Osteocyte (in vitro differentiated cells): ENCODE measurements at places on chromosomes 4 and X. TPM values are rescaled to one million over a fixed set of nuclear protein-coding genes. Genes with fewer than 3 reads are reported as not detected.
A peak's percentile ranks its signal among the peaks of the same experiment; 100 is the strongest.

Gene MAGEA3
- total RNA-seq, result not detected in 2 replicates

GRCh38 chr4:136369073-136369472 is 1163.2 kb downstream of the PCDH18 start:
- DNase-seq, result no peak
- H3K27me3 ChIP-seq, result no peaks in the 10 kb centered on the region
- no peak overlapping the region for H3K27ac ChIP-seq
- peaks cover 8% of the 10 kb centered on the region for H3K4me1 ChIP-seq
- H3K36me3 ChIP-seq, result no peaks in the 10 kb centered on the region

Gene GABRB1
- total RNA-seq, result not detected in 2 replicates

DNA sequence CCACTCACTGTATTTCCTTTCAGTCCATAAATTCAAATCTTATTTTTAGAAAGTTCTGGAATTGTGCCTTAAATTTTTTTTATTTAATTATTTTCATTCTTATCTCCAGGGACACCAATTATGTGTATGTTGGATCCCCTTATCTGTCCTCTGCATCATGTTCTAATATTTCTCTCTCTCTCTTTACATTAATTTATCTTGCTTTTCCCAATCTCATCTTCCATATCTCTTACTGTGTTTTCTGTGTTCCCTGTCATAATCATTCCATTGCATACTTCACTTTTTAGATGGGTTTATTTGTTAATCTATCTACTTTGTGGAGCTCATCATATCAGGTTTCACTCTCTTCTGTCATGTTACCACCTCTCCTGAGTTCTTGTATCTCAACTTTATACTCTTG is 37.4 kb downstream of the PPP2R2C start:
- no peaks in the 10 kb centered on the region for H3K36me3 ChIP-seq
- H3K4me3 ChIP-seq, result no peak overlapping the region

GRCh38 chrX:95318882-95319281 is 1365.8 kb upstream of the DIAPH2 start:
- no peaks in the 10 kb centered on the region for H3K27me3 ChIP-seq
- H3K27ac ChIP-seq, result no peak overlapping the region
- no peaks in the 10 kb centered on the region for H3K4me1 ChIP-seq
- DNase-seq, result no peak

DNA sequence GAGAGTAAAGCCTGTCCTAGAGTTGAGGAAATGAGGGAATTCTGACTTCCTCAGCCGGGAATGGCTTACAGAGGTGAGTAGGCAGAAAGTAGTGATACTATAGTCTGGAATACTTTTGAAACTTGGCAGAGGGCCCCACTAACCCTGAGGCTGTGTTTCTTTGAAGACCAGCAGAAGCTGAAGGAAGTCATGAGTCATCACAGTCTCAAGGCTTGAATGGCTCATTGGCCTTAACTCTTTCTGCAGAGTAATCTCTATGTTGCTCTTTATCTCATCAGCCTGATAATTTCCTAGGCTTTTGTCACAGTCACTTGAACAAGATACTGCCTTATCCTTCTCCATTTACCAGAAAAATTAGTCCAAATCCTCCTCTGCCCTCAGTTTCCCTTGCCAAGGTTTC is 80.8 kb downstream of the ANKRD50 start:
- H3K4me1 ChIP-seq, result peaks cover 29% of the 10 kb centered on the region
- peaks cover 27% of the 10 kb centered on the region for H3K36me3 ChIP-seq
- no peak overlapping the region for H3K4me3 ChIP-seq
- DNase-seq, result peak; percentile 90
- no peaks in the 10 kb centered on the region for H3K27me3 ChIP-seq

DNA sequence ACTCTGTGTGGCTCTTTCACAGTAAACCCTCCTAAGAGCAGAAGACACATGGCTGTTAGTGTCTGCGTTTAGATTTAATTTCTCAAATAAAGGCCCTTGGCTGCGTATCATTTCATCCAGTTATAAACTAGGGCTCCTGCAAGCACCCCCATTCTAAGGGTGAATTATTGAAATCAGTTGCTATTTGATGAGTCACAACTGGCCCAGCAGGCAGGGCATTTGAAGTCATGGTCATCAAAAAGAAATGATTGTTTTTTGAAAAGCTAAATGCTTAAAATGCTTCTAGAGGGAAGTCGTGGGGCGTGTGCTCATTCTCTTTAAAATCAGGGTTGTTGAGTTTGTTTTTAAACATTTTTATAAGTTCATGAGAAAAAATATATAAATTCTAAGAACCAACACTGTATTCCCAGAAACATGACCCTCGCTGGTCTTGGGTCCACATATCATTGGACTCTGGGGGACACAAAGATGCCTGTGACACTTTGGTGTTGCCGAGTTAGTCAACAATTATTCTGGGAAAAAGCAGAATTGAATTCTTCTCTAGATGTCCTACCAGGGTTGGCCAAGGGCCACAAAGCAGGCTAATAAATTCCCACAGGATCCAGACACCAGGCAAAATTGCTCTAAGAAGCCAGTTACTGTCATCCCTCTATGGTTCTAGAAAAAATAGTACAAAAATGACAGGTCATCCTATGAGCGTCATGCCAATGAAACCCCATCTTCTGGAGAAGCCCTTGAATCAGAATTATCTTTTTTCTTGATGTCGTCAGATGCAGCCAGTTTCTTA is 99.5 kb upstream of the MYOZ2 start:
- no peaks in the 10 kb centered on the region for H3K27me3 ChIP-seq
- DNase-seq, result no peak
- H3K4me3 ChIP-seq, result no peak overlapping the region
- H3K27ac ChIP-seq, result peak overlapping the region; percentile 64
- no peaks in the 10 kb centered on the region for H3K36me3 ChIP-seq

DNA sequence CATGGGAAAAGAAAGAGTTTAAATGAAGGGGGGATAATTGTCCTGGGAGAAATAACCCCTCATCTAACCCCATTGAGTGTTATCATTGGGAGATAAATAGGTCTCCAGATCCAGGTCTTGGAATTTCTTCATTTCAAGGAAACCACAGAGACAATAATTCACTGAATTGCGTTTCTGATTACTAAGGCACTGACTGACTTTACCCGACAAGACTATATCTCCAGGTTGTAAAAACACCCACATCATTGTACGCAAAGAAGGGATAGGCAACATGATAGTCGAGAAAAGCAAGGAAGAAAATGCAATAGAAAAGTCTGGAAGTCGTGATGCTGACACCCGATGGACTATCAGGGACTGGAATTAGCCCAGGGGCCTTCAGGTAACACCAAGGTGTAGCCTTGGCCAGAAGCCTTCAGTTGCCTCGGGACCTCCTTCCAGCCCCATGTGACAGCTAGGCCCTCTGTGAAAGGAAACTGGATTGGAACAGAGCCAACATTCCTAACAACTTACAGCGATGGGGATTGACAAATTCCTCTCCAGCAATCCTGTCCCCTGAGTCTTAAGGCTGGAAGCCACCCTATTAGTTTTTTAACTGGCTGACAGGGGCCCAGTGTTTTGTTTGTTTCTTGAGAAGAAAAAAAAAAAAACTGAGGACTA is 46.5 kb upstream of the RAB9B start:
- no peaks in the 10 kb centered on the region for H3K27me3 ChIP-seq
- H3K36me3 ChIP-seq, result no peaks in the 10 kb centered on the region
- no peak for DNase-seq
- H3K4me3 ChIP-seq, result no peak overlapping the region
- H3K27ac ChIP-seq, result peak overlapping the region; percentile 17

Gene NALF2
- total RNA-seq, result not detected in 2 replicates

- peaks cover 23% of the 10 kb centered on the region for H3K36me3 ChIP-seq
- DNase-seq, result no peak
- peaks cover 100% of the 10 kb centered on the region for H3K4me1 ChIP-seq
- no peaks in the 10 kb centered on the region for H3K27me3 ChIP-seq
- H3K4me3 ChIP-seq, result peak overlapping the region; percentile 3
Observed at GRCh38 chr4:76982638-76983584, 33.4 kb downstream of the SEPTIN11 start.

DNA sequence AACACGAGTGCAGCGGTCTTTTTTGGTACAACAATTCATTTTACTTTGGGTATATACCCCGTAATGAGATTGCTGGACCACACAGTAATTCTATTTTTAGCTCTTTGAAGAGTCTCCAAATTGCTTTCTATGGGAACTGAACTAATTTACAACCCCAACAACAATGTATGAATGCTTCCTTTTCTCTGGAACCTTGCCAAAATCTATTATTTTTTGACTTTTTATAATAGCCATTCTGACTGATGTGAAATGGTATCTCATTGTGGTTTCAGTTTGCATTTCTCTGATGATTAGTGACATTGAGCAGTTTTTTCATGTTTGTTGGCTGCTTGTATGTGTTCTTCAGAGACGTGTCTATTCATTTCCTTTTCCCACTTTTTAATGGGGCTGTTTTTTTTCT is 240.8 kb downstream of the STK32B start:
- DNase-seq, result no peak
- peaks cover 16% of the 10 kb centered on the region for H3K4me1 ChIP-seq
- no peak overlapping the region for H3K27ac ChIP-seq
- H3K36me3 ChIP-seq, result peaks cover 3% of the 10 kb centered on the region
- H3K4me3 ChIP-seq, result no peak overlapping the region

GRCh38 chr4:150152766-150153165 is 74.5 kb downstream of the DCLK2 start:
- no peak overlapping the region for H3K4me3 ChIP-seq
- DNase-seq, result no peak
- H3K27me3 ChIP-seq, result no peaks in the 10 kb centered on the region
- peaks cover 26% of the 10 kb centered on the region for H3K4me1 ChIP-seq

- no peaks in the 10 kb centered on the region for H3K36me3 ChIP-seq
- H3K27me3 ChIP-seq, result no peaks in the 10 kb centered on the region
- no peak overlapping the region for H3K4me3 ChIP-seq
- DNase-seq, result no peak
- H3K27ac ChIP-seq, result no peak overlapping the region
- peaks cover 17% of the 10 kb centered on the region for H3K4me1 ChIP-seq
Observed at GRCh38 chrX:19708683-19709082, 178.7 kb downstream of the SH3KBP1 start.

GRCh38 chr4:142558851-142559250 is 287.2 kb downstream of the INPP4B start:
- H3K4me3 ChIP-seq, result no peak overlapping the region
- no peaks in the 10 kb centered on the region for H3K27me3 ChIP-seq
- H3K4me1 ChIP-seq, result peaks cover 9% of the 10 kb centered on the region
- H3K36me3 ChIP-seq, result no peaks in the 10 kb centered on the region
- no peak for DNase-seq

- no peaks in the 10 kb centered on the region for H3K36me3 ChIP-seq
- H3K4me3 ChIP-seq, result no peak overlapping the region
- H3K4me1 ChIP-seq, result peaks cover 3% of the 10 kb centered on the region
- no peaks in the 10 kb centered on the region for H3K27me3 ChIP-seq
- H3K27ac ChIP-seq, result no peak overlapping the region
- DNase-seq, result no peak
Observed at GRCh38 chrX:31376408-31377022, 304.7 kb upstream of the FTHL17 start.

Gene POU3F4
- total RNA-seq, result not detected in 2 replicates
